ENCODE measurements at places on chromosomes 5 and 9.

- DNase-seq = no peak
Observed at GRCh38 chr9:134969156-134970045, 51.7 kb upstream of the FCN1 start.

DNA sequence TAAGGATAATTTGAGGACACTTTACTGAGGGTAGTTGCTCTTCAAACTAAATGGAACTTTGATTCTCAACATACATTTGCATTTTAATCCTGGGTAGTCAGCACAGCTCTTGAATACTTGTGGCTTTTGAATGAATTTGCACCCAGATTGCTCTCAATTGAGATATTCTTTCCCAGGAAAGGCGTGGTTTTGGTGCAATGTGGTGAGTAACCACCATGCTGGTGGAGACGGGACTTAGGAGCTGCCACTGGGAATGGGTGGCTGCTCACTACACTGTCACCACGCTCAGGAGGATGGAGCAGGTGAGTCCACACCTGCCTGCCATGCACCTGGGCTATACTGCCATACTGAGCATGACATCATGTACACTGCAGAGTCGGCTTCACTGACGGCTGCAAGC, 99.2 kb downstream of the IRX1 start:
- no peak for DNase-seq

- no peak for DNase-seq
Observed at GRCh38 chr5:141707510-141707909, 25.5 kb upstream of the ARAP3 start.

DNA sequence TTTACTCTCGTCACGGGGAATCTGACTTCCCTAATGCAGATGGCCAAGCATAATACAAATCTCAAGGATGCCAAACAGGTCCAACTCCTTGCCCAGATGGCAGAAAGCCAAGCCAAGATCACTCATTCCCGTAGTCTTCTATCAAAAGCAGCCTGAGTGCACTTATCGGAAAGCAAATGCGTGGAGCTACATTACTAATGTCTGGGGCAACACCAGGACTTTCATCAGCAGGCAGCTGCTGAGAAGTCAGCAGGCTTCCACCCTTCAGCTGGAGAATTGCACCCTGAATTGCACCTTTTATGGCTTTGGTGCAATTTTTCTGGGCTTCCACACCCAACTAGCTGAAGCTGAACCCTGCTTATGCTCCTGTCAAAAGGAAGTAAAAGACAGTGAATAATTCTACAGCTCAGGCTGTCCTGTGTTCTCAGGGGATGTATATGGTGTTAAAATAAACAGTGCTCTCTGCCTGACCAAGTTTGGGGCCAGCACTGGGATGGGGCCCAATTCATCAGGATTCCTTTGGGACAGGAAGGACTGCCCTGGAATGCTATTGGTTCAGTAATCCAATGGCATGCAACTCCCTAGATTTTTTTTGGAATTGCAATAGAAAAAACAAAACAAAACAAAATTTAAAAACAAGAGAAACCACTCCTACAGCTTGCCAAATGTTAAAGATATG, 92.6 kb downstream of the DPYSL3 start:
- DNase-seq = no peak

DNA sequence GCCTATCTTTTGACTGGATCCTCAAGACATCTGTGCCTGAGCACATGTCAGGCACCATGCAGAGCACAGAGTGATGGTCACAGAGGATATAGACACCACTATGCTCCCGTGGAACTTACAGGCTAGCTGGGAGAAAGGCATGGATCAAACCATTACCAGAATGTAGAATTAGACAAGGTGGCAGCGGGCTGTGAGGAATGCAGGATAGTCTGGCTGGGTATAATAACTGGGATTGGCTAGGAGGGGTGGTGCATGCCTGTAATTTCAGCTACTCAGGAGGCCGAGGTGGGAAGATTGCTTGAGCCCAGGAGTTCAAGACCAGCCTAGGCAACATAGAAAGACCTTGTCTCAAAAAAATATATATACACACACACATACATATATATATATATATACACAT, 50.3 kb downstream of the ASS1 start:
- DNase-seq = no peak

DNA sequence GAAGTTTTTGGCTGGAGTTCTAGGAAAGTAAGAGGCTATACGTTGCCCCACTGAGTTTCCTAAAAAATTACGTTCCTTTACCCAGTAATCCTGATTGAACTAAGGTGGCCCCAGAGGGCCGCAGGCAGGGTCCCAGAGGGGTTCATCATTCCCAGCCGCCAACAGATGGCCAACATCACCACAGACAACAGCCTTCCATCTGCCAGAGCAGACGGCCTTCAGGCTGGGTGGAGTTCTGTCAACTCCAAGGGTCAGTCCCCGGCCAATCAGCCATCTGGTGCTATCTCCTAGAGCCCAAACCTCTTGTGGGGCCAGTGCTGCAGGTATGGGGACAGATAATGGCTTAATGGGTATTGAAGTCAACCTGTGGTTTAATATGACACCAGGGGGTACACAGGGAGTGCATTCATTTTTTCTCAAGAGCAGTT, 30.4 kb downstream of the TBC1D2 start:
- no peak for DNase-seq

DNA sequence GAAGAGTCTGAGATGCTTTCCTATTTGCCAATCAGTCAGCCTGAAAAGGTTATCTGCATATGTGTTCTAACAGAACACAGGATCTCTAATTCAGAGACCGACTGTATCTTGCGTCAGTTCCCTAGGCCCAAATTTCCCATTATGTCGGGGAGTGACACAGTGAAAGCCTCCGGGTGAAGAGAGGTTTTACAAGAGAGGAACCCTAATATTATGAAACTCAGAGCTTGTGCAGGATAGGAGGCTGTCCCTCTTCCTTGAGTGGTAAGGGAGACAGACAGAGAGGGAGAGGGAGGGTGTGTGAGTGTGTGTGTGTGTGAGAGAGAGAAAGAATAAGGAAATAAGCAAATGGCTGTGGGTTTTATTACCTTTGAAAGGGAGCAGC, 1.9 kb downstream of the CD14 start:
- DNase-seq = no peak

DNA sequence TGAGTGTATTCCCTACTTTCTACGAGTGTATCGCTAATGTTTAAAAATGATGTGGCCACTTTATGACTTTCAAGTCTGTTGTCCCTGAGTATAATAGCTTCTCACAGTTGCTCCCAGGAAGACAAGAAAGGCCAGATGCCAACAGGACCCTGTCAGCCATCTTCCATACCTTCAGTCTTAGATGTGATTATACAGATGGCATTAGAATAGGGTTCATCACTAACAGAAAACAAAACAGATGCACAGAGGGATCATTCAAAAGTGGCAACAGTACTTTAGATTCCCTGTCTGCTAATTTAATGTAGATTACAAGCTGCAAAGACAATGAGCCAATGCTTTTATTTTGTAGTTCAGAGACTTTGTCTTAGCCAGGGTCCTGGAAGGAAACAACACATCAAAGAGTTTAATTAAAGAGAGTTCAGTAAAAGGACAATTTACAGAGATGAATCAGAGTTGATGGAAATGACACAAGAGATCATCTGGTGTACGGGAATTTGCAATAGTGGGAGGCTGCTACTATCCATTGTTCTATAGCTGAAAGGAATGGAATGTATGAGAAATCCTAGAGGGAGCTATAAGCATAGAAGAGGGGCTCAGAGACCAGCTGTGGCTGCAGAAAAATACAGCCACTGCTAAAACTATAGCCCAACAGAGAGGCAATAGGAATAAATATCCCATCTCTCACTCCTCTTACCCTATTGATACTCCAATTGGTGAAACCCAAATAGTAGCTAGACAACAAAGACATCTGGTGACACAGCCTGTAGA, 393.7 kb upstream of the SMC2 start:
- DNase-seq = no peak

DNA sequence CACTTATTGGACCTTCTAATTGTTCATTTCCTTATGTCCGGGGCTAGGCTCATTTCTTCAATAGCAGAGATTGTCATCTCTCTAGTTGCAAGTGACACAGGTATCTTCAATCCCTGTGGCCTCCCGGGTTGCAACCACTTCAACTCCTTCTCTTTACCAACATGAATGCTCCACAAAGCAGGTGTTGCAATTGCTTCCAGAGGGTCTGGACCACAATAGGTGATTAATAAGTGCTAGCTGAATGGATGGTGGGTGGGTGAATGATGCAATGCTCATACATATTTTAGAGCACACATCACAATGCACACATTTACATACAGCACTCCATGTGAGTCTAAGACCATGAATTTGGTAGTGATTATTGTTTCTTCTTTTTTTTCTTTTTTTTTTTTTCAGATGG, 2.6 kb downstream of the CEMIP2 start:
- DNase-seq = no peak
